Activated CD4-positive, alpha-beta memory T cell treated with anti-CD3 and anti-CD28 coated beads, Interleukin-2, amount 10 ng/mL, durations not matched to agents 7 days and 5 days (primary cell): ENCODE measurements at places on chromosomes 2 and 18.

DNA sequence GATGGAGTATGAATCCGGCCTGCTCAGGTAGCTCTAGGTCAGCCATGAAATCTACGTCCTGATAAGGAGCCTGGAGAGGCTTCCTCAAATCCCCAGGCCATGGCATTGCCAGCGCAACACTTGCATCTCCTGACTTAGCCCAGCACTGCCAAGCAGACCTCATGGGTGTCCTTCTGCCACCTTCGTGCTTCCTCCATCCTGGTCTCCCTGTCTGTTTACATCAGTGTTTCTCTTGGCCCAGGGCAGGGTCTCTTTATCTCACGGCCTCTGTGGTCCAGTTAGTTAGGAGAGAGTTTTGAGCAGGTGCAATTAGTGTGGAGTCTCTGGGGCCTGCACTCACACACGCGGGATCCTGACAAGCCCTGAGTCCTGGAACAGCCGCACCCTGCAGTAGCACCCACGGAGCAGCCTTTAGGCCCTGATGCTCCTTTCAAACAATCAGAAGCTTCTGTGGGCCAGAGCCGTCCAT is 193.1 kb upstream of the ARL4C start:
- DNase-seq: no peak

- DNase-seq: no peak
These were observed 22.6 kb downstream of the FER1L5 start for GRCh38 chr2:96665083-96665569.

DNA sequence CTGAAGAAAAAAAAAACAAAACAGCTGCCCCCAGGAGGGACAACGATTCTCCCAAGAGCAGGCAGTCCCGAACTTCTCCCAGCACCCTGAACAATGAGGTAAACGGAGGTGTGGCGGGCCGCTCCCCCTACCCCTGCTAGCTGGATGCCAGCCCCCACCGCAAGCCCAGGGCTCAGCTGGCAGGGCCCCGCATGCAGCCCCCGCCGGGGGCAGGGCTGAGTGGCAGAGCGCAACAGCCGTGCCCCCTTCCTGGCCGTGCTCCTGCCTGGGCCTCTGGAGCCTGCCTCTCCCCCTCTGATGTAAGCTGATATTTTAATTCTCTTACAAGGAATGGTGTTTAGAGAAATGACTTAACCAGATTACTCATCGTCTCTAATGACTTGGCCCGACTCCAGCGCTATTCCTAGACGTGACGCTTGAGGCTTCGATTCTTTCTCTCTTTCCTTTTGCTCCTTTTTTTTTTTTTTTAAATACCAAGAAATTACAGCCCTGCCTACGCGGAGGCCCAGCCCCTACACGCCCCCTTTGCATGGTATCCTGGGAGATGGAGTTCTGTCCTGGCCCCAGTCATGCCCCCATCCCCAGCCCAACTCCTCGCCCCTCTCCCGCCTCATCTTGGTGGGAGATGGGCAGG is 4.6 kb upstream of the ARID5A start:
- peak; percentile 81 for DNase-seq

- DNase-seq: no peak
These were observed 33.9 kb downstream of the CCDC138 start for GRCh38 chr2:108820482-108820881.

- no peak for DNase-seq
These were observed 96.5 kb downstream of the EHBP1 start for GRCh38 chr2:62801814-62802523.

GRCh38 chr18:70279470-70279869 is 9.4 kb upstream of the SOCS6 start:
- no peak for DNase-seq

- DNase-seq: no peak
These were observed 557.5 kb downstream of the ARHGAP15 start for GRCh38 chr2:143686585-143687164.

DNA sequence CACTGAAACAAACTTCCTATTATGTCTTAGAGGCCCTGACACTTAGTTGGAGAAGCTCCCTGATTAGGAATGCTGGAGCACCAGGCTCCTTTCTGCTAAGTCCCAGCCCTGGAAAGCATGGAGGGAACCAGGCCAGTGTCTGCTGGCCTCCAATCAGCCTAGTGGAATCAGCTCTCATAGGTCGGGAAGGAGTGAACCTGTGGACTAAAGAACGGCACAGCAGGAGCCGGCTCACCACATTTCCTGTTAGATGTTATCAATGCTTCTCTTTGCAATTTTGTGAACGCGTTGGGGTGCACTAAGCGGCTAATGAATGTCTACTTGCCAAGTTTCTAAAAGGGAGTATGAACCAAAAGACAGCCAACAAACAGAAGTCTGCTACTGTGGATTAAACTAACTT is 296.6 kb downstream of the NAPG start:
- no peak for DNase-seq

DNA sequence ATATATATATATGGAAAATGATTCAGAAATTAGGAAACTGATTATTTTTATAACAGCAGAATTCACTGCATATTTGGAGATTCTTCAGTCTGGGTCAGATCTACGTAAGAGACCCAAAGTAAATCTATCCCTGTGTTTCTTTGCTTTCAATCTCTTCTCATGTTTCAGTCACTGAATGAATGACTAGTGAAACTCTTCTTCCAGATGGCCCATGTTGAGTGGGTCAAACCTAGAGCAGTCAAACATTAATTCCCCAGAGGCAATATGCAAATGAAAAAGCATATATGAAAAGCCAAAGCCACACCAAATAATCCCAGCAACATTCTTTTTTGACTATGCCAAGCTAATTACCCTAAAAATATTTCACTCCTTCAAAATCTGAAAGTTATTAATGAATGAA is 317.3 kb downstream of the RBM43 start:
- no peak for DNase-seq

DNA sequence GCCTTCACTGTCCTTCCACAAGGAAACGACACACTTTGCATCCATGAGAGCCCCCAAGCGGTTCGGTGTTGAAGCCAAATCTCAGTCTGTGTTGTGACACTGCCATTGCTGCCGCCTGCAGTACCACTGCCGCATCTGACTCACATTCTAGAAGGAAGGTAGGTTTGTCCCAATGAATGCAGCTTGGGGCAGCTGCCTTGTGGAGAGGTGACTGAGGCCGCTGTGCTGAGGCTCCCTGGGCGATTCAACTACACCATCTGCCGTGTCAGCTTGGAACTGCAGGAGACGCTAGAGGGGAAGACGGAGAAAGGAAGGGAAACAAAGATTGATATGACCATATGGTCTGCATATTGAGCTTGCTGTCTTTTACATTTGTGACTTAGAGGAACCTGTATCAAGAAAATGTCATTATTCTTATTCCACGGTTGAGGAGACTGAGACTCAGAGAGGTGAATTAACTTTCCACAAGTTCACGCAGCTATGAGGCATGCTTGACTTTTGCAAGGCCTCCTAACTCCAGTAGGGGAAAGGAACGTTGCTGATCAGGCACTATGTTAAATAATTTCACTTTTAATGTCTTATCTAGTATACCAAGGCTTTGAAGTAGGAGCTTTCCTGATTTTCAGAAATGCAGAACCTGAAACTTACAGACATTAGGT is 43.5 kb upstream of the LMAN1 start:
- DNase-seq: peak; percentile 75

DNA sequence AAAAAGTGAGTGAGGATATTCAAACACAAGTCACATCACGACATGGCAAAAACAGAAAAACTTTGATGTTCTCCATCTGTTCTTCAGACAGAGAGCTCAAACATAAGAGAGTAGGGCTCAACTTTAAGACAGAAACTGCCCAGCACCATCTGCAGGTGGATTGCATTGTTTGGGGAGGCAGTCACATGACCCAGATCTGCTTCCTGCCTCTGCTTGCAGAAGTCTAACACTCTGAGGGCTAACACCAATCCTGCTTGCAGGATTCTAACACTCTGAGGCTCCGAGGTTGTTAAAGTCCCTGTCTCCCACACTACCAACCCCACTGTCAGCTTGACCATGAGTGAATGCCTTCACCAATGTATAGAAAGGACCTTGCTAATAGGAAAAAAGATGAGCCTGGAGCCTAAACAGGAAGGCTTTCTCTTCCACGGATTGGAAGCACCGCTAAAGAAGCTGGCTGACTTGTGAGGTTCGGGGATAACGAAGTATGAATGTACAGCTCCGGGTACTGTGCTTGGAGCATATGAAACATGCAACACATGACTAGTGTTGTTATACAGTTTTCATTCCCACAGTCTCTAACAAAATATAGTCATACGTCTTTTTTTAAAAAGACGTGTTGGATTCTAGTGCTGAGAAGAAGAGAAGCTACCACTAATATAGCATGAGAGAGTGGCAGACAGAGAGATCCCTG is 176.6 kb upstream of the CREB1 start:
- peak; percentile 46 for DNase-seq
